ENCODE measurements at places on chromosomes 1 and 21.

DNA sequence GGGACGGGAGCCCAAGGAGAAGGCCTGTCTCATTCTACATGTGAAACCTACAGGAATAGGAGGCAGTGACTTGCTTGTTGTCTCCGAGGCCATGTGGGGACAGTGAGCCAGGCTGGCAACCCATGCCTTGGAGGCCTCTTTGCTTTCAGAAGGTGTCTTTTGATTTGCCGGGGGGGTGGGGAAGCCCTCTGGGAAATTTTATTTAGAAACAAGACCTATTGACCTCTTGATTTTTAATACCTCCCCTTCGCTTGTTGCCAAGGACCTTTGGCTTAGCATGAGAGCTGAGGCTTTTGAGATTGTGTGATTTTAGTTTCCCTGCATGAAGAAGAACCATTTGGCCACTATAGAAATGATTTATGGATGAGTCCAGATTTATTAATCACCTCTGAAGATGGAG, 4.1 kb downstream of the ARMH1 start:
- DNase-seq = no peak

- DNase-seq = no peak
Measured at GRCh38 chr1:14441302-14441741, 157.2 kb upstream of the KAZN start.

- no peak for DNase-seq
Measured at GRCh38 chr1:234778221-234779159, 168.5 kb upstream of the IRF2BP2 start.

DNA sequence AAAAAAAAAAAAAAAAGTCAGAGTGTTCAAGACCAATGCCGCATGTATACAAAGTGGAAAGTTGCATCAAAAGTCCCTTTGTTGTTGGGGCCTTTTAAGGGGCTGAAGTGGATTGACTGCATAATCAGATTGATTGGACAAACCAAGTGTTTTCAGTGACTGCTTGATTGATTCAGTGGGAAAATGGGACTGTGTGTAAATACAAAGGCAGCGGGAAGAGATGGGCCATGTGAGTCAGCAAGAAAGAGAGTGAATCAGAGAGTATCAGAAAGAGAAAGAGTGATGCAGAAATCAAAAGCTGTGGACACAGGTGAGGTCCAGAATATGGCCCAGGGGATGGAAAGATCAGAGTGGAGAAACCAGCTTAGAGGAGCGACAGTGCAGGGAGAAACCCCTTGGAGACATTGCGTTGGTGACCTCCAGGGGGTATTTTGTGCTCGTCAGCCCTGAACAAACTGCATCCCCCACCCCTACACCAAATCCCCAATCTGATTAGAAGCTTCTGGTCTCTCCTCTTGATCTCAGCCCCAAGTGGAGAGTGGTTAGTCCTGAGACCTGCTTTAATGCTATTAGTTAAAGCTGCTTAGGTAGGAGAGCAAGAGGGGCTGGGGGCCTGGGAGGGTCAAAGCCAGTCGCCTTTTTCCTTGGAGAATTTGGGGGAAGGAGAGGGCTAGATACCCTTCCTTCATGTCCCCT, 5.1 kb upstream of the ETV3L start:
- no peak for DNase-seq

GRCh38 chr1:6241887-6242740, 1.9 kb upstream of the HES3 start:
- DNase-seq = no peak

- no peak for DNase-seq
Measured at GRCh38 chr1:198902655-198903054, 263.8 kb downstream of the PTPRC start.

- no peak for DNase-seq
Measured at GRCh38 chr1:47664356-47664755, 226.5 kb downstream of the FOXD2 start.

GRCh38 chr1:20150326-20150705, 11.2 kb downstream of the PLA2G2F start:
- no peak for DNase-seq

GRCh38 chr1:159829822-159830465, 3.3 kb downstream of the SLAMF8 start:
- no peak for DNase-seq

Data from activated CD4-positive, alpha-beta T cell treated with anti-CD3 and anti-CD28 coated beads, Interleukin-2, amount 50 U/mL, for 4 hours (primary cell).